H1 (cell line): ENCODE measurements at places on chromosomes 13 and 19. TPM values are rescaled to one million over a fixed set of nuclear protein-coding genes. Genes with fewer than 3 reads are reported as not detected.

Gene ETHE1
- polyA plus RNA-seq = 92.7 and 96.0 TPM in 2 replicates

Gene CCDC70
- polyA plus RNA-seq = not detected in 2 replicates

Gene RASGRP4
- polyA plus RNA-seq = 3.1 and 5.7 TPM in 2 replicates

Gene SCEL
- polyA plus RNA-seq = not detected in 2 replicates

GRCh38 chr13:40422588-40423235 is 243.7 kb downstream of the FOXO1 start:
- no peak for DNase-seq

DNA sequence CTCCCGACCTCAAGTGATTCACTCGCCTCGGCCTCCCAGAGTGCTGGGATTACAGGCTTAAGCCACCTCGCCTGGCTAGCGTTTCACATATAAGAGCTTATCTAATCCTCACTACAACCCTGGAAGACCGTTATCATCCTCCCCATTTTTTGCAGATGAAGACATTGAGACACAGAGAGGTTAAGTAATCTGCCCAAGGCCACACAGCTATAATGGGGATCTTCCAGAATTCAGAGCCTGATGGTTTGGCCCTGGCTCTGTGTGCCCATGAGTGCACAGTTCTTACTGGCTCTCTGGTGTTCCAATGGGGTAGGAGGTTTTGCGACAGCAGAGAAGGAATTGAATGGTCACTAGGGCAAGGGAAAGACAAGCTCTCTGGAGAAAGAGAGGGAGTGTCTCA is 16.8 kb upstream of the KCTD15 start:
- DNase-seq = no peak

DNA sequence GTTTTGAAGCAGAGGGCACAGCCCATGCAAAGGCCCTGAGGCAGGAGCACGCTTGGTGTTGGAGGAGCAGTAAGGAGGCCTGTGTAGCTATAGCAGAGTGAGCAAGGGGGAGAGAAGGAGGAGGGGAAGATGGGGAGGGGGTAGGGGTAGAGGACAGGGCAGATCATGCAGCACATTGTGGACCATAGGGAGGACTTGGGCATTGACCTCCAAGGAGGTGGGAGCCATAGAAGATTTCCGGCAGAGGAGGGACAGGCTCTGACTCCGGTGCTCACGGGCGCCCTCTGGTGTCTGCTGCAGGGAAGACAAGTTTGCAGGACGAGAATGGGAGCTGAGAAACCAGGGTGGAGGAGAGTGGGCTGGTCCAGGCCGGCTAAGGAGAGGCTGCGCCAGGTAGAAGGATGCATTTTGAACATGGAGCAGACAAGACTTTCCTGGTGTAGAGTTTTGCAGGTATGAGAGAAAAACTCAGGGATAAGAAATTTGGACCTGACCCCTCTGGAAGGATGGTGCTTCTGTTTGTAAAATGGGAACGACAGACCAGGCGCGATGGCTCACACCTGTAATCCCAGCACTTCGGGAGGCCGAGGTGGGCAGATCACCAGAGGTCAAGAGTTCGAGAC is 13.7 kb upstream of the CREB3L3 start:
- DNase-seq = peak; percentile 21

DNA sequence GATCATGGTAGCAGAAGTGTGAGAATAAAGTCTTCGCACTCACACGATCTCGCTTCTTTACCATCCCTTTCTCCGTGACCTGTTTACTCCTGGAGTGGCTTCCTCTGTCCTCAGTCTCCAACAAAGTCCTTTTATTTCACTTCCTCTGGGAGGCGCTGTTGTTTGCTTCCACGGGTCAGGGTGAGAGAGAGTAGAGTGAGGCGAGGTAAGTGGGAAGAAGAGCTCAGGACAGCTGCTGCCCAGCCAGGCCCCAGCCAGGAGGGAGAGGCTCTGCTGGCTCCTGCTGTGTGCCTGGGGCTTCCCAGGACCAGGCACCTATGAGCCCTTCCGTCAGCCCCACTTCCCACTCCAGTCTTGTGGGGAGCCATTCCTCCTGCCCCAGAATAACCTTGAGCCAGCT is 242.1 kb downstream of the FGF9 start:
- no peak for DNase-seq

GRCh38 chr19:12665671-12666264 is 774 bp downstream of the MAN2B1 start:
- DNase-seq = no peak

- DNase-seq = no peak
These were observed 841 bp upstream of the ZNF223 start for GRCh38 chr19:44050740-44051649.

DNA sequence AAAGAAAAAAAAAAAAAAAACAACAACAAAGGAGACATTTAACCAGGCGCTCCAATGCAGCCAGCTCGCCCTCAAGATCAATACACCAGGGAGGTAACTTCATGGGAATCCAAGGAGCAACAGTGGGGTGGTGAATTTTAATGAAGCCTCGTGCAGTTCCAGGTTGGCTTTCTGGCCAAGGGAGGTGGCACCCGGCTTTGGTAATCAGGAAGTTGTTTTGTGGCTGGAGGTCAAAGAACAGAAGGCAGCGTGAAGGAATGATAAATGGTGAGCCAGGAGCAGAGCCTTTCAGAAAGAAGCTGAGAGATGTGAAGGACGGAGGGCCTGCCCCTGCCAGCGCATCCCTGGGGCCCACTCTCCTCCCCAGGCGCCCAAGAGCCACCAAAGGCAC is 188.2 kb upstream of the TSC22D1 start:
- no peak for DNase-seq

DNA sequence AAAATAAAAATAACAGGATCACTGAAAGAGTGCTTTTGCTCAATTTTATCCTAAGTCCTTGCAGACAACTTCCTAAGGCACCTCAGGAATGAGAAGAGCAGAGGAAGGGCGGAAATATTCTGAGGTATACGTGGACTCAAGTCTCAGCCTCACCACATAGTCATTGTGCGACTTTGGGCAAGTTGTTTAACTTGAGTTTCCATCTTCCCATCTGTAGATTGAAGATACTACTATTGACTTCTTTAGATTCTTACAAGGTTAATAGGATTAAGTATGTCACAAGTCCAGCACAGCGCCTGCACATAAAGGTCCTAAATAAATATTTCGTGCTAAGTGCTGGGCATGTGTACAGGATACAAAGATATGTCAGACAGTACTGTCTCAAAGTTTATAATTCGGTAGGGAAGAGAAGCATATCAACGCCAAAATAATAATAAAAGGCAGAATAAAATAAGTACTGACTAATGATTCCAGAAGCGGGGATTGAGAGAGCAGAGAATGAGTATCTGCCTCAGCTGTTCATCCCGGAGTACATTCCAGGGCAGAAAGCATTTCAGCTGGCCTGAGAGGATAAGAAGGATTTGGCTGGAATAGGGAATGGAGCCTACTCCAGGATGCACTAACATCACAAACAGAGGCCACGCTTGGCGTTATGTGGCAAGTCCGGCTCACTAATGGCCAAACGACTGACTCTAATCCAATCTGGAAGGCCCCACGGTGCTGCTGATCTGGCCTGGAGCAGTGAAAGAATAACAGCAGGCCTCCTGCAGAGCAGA is 139.7 kb downstream of the FLT1 start:
- DNase-seq = no peak

DNA sequence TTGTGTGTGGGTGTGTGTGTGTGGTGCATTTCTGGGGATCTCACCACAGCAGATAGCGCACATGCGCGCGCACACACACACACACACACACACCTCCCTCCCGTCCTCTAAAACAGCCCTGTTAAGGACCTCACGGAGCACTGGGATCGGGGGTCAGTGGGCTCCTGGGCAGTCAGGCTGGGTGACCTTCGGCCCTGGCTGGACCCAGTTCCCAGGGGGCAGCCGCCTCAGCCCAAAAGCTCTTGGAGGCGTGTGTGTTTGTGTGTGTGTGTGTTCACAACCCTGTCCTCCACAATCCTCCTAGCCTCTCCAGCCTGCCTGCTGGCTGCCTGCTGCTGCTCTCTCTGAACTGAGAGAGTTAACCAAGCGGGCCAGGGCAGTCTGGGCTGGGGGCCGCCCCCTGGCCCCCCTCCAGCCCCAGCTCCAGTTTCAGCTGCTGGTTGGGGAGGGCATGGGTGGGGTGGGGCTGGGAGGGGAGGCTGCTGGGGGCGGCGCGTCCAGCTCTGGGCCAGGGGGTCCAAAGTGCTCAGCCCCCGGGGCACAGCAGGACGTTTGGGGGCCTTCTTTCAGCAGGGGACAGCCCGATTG is at the start of gene FXYD1:
Gene FXYD1, plus strand, starts transcription at position 520 of the 588 bp plus-strand sequence. CDS start 1,256 bp downstream, outside the sequence.
- DNase-seq = no peak

- DNase-seq = no peak
These were observed 19.4 kb downstream of the NOTCH3 start for GRCh38 chr19:15181394-15181793.
